ENCODE measurements at places on chromosomes 11 and 22.

DNA sequence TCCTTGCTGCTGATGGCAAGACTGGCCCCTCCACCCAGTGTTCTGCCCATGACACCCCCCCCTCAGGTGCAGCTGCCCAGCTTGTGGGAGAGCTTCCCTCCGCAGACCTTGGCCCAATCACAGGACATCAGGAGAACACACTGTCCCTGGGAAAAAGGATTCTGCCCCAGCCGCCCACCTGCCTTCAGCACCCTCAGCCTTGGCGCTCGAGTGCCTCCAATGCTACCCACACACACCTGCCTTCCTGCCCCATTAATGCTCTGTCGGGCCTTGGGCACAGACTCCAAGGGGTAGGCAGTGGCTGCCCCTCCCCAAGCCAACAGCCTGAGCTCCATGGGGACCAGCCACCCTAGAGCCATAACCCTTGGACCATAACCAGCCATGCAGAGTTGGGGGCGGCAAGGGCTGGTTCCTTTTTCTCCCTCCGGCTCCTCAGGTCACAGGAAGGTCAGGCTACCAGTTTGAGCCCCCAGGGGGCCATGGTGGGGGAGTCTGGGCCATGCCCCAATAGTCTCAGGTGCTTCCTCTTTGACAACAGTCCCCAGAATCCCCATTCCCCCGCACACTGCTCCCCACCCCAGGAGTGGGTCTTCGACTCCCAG, 1.3 kb upstream of the ZNF70 start:
- DNase-seq, result no peak

GRCh38 chr11:124930799-124931198, 5.0 kb downstream of the HEPACAM start:
- no peak for DNase-seq

GRCh38 chr11:45921561-45922424, 663 bp upstream of the LARGE2 start:
- DNase-seq, result peak; percentile 22

DNA sequence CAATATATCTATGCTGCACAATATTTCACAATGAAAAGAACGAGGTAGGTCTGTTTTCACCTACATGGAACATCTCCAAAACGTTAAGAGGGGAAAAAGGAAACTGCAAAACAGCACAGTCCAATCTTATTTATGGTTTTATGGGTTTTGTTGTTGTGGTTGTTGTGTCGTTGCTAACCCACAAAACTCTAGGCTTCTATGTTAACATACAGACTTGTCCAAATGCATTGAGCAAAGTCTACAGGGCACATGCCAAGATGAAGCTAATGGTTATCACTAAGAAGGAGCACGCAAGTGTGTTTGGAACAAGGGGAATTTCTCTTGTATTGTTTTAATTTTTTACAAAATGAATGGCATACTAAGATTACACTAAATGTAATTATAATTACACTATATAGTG, 48.6 kb downstream of the AHNAK start:
- no peak for DNase-seq

GRCh38 chr11:21323617-21324016, 654.2 kb downstream of the NELL1 start:
- DNase-seq, result peak; percentile 14

GRCh38 chr11:4825132-4825531, 4.0 kb downstream of the OR51F2 start:
- no peak for DNase-seq

DNA sequence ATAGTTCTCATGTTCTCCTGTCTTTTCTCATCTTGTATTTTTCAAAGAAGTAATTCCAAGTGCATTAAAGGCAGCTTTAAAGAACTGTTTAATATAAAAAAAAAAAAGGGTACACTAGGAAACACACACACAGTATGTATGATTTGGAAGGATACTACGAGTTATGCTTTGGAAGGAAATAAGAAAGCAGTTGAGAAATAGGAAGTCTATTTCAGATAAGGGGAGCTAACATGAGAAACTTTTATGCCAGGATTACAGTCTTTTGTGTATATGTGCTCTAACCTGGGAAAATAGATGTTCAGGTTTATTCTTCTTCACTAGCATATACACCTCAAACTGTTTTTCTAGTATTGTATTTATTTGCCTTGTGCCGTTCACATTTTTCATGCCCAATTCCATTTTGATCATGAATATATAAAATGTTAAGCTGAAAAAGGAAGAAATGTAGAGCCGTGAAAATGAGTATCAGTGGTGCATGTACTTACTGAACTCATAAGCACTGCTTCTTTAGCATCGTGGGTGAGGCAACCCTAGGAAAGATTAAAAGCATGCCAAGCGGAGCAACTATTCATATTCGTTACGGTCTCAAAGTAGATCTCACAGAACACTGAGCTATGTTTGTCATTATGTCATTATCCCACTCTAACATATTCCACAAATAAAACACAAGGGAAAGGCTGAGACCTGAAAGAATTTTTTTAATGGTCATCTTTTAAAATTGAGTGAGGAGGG, 59.6 kb downstream of the GUCY1A2 start:
- DNase-seq, result no peak

DNA sequence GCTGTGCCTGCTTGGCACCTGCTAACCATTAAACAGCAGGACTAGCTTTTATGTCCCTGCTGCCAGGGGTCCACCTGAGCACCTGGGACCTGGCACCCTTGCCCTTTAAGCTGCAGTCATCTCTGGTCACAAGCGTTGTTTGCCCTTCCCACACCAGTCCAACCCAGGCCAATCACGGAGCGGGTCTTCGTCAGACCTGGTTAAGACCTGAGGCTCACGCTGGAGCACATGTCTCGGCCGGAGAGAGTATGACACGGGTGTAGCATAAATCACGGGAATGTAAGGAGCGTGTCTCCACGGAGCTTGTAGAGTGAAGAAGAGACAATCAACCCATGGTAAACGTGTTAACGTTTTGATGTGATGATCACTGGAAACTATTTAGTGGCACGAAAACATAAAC, 847.3 kb downstream of the BRD1 start:
- no peak for DNase-seq

DNA sequence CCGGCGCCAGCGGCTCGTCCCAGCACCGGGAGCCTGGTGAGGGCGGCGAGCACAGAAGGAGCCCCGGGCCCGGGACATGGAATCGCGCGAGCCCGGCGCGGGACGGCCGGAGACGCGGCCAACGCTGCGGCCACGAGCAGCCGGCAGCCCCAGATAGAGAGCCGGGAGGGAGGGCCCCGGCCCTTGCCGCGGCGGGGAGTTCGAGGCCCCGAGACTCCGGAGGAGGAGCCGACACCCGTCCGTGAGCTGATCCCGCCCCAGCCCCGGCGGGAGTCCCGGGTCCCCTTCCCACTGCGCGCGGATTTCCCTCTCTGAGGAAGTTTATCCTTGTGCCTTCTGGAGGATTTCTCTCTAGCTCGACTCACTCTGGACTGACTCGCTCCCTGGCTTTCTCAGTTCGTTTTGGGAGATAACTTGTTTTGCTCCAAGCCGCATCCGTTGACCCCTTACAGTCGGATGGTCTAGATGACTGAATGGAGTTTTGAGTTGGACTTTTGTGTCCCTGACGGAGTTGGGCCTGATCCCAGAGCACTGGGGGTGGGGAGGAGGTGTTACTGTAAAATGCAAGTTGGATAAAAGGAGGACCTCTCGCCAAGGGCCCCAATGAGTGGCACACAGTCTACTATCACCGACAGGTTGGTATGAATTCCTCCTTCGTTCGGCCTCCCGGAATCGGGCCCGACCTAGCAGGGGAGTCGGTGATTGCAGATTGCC, 585 bp downstream of the ARHGEF12 start:
- DNase-seq, result peak; percentile 57

DNA sequence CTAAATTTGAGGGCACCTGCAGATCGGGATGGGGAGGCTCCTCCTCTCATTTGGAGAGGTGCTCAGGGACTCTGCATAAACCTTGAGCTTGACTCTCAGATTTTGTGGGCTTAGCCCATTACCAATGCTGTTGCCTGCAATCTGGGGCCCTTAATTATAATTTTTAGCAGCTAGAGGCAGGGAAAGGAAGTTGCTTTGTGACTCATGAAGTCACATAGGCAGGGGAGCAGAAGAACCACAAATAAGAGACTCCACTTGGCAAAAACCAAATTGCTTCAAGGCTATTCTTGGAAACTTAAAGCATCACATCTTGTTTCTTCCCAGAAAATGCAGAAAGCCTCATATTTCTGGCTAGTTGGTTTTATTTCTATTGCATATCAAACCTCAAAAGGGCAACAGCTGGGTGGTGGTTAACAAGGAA, 46.9 kb downstream of the MICAL2 start:
- no peak for DNase-seq

- DNase-seq, result no peak
Observed at GRCh38 chr11:85495918-85496317, 131.2 kb downstream of the DLG2 start.

- peak; percentile 33 for DNase-seq
Observed at GRCh38 chr22:50306753-50307749, at the start of gene PLXNB2. PLXNB2 (minus strand) TSS chr22:50307646; CDS start chr22:50290584, 17,062 bp downstream.

DNA sequence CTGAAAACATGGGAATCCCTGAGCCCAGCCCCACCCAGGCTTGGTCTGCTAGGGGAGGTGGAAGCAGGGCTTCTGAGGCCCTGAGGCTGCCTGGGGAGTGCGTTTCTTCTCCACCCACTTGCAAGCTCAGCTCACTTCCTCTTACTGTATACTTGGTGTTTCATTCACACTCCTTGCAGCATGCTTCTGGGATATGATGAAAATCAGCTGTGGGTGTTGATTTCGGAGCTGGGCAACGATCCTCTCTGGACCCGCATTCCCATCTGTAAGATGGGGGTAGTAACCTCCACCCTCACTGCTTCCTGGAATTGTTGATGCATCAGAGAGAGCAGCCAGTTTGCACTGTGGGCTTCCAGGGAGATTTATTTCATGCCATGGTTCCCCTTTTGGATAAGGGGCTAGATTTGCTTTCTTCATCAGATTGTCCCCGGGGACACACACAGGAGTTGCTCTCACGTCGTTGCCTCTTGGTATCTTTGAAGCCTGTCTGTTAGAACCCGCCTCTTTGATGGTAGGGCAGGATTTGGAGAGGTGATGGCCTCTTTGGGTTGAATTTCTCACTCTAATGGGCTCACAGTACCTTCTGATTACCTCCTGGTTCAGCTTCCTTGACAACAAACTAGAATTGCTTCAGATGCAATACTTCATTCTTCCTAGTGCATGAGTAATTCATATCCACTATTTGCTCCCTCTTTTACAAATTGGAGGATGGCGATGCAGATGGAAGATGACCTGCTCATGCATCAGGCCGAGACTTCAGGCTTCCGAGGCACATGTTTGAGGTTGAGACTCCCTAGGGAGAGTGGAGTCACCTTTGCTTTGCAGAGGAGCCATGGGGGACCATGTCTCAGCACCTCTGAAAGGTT, 40.4 kb downstream of the BCR start:
- DNase-seq, result no peak

- DNase-seq, result no peak
Observed at GRCh38 chr11:32030875-32031503, 59.9 kb upstream of the RCN1 start.

GRCh38 chr11:74634537-74634936, 42.2 kb downstream of the POLD3 start:
- no peak for DNase-seq

DNA sequence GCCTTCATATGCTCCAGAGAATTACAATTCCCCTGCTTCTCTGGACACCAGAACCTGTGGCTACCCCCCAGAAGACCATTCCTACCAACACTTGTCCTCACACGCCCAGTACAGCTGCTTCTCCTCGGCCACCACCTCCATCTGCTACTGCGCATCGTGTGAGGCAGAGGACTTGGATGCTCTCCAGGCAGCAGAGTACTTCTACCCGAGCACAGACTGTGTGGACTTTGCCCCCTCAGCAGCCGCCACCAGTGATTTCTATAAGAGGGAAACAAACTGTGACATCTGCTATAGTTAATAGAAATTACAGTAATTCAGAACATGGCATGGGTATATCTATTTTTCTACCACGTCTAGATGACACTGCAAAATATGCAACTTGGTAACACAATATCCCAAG, 9.8 kb downstream of the POU2AF3 start:
- peak; percentile 95 for DNase-seq

DNA sequence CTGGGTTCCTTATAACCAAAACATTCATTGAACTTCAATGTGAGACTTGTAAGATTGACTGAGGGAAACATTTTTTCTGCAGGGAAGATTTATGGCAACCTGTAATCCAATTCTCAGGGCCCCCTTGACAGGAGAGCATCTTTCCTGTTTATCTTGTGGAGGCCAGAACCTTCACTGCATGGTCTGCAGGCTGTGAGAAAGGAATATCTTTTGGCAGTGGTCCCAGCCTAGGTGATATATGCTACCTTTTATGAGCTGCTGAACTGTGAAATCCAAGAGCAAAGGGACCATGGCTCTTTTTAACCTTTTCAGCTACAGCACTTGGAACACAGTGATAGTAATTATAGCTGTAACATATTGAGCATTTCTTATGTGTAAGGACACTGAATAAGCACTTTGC, 590.2 kb upstream of the B3GAT1 start:
- DNase-seq, result peak; percentile 44

GRCh38 chr11:116640641-116641402, 132.0 kb downstream of the BUD13 start:
- peak; percentile 22 for DNase-seq

GRCh38 chr11:833114-833791, 501 bp downstream of the CD151 start:
- DNase-seq, result peak; percentile 21

DNA sequence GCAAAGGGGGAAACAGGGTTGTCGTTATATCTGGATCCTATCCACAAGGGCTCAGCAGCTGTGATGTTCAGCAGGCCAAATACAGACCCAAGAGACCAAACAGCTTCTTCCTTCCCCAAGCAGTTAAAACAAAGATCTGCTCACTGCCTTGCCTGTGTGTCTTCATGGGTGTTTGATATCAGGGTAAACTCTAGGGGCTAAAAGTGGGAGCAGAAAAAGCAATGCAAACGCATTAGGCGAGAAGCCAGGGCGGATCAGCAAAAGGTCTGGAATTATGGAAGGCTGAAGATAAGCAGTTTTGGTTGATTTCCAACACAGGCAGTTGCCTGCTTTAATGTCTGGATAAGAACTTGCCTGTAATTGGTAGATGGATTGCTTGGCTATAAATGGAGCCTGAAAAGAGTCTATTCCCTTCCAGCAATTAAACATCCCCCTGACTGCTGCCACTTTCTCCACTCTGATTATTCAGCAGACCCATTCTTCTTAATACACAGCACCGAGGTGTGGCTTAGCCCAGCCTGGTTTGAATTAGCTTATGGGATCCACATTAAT, 126.3 kb downstream of the COMMD9 start:
- DNase-seq, result peak; percentile 79

- no peak for DNase-seq
Observed at GRCh38 chr22:33656808-33657628, 263.3 kb downstream of the LARGE1 start.

GRCh38 chr11:86916330-86916729, 38.9 kb downstream of the FZD4 start:
- no peak for DNase-seq

DNA sequence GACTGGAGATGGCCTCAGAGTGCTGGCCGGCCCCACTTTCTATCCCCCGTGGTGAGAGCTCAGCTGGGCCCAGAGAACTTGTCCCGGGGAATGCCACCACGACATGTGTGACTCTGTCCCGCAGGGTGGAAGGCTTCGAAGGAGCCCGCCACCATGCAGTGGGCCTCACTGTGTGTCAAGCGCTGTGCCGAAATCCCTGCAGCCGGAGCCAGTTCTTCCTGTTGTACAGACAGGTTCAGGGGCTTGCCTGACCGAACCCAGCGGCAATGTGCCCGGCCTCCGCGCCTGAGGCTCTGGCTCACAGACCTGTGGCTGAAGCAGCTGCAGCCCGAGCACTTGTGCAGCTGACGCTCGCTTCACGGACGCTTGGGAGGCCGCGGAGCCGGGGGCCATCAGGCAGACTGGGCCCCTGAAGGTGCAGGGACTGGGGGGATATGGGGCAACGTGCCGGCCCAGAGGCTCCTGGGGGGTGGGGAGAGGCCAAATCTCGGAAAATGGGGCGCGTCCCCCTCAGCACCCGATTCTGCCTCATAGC, 650 bp downstream of the PPM1F start:
- peak; percentile 20 for DNase-seq
